ENCODE measurements at places on chromosomes 6 and 20.
A peak's percentile ranks its signal among the peaks of the same experiment; 100 is the strongest.

DNA sequence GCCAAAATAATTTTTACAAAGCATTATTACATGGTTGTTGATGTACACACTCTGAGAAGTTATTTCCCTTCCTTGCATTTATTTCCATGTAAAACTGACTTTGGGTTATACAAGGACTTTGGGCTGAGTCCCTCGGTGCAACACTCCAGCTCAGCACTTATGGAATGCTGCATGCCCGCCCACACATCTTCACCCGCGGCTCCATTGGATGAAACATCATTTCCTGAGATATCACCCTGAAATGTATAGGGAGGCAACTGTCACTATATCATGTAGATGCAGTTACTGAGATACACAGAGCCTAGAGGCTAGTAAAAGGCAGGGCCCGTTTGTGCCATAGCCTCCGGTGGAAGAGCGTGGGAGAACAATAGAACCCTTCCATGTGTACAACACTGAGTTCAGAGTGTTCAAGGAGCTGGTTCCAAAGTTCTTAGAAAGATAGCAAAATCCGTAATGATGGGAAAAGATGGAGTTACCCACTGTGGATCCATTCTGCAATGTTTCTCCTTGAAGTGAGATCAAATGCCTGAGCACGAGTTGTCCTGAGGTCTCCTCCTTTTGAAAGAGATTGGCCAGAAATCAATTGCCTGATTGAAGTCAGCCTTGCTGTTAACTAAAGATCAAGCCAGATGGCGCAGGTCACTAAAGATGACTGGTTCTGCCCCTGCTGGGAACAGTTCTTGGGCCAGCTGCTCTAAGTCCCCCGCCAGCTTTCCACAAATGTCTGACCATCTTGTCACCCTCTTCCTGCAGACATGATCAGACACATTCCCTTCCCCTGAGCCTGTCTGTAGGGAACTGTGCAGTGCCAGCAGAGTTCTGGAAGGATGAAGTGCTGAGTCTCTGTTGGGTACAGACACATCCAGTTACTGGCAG lies 100.9 kb upstream of the IYD start:
- DNase-seq, result peak; percentile 93

DNA sequence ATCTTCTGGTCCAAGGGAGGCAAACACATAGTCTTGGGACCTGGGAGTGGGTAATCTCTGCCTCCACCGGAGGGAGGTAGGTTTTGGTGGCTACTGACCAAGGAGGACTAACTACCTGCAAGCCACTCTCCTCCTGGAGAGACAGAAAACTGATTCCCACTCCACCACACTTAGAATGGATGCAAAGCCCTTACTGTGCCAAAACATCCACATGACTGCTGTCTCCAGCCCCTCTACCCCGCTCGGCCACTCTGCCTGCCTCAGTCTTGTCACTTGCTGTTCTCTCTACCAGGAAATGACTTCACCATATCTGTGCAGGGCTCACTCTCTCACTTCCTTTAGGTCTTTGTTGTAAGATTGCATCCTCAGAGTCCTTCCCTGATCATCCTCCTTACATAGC lies 129.5 kb upstream of the ARG1 start:
- no peak for DNase-seq

GRCh38 chr6:113194090-113194489 lies 663.1 kb upstream of the MARCKS start:
- no peak for DNase-seq

DNA sequence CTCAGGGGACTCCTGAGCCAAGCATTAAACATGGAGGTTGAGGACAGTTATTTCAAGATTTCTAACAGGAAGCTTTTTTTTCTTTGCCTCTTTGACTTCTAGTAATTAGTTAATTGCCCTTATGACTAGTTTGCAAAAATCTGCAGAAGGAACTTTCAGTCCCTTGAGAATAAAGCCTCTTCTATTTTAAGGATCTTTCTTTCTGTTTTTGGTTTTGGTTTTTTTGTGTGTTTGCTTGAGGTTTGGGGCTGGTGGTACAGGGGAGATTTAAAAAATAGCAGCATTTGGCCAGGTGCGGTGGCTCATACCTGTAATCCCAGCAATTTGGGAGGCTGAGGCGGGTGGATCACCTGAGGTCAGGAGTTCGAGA lies 259.3 kb downstream of the BMP7 start:
- no peak for DNase-seq

GRCh38 chr6:45664707-45665106 lies 287.0 kb upstream of the SUPT3H start:
- DNase-seq, result no peak

GRCh38 chr6:41541364-41541763 lies 4.8 kb upstream of the FOXP4 start:
- no peak for DNase-seq

DNA sequence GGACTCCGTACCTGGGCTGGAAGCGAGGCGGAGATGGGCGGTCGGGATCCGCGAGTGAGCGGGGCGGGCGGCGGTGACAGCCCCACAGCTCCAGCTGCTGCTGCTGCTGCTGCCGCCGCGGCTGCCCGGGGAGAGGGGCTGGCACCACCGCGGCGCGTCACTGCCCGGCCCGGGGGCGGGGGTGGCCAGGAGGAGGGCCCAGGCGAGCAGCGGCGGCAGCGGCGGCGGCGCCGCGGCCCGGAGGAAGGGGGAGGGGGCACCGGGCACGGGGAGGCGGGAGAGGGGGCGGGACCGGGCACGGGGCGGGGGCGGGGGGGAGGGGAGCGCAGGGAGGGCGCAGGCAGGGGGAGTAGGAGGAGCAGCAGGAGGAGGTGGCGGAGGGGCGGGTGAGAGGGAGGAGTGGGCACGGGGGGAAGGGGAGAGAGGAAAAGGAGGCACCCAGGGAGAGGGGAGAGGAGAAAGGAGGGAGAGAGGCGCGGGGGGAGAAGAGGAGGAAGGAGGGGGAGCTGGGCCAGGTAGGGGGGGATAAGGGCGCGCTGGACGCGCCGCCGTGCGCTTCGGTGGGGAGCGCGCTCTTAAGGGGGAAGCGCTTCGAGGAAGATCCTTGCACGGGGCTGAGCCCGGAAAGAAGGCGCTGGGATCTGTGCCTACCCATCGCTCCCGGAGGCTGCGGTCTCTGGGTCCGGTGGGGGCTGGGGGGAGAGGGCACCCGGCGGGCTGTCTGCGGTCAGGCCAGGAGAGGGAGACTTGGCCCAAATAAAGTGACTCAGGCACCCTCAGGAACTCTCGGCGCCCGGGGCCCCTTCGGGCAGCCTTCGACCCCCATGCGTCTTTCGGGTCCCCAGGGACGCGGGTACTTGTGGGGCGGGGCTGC lies 101.5 kb downstream of the NOL4L start:
- DNase-seq, result peak; percentile 65

- peak; percentile 91 for DNase-seq
Observed at GRCh38 chr6:138691595-138692057, 81.9 kb upstream of the CCDC28A start.

DNA sequence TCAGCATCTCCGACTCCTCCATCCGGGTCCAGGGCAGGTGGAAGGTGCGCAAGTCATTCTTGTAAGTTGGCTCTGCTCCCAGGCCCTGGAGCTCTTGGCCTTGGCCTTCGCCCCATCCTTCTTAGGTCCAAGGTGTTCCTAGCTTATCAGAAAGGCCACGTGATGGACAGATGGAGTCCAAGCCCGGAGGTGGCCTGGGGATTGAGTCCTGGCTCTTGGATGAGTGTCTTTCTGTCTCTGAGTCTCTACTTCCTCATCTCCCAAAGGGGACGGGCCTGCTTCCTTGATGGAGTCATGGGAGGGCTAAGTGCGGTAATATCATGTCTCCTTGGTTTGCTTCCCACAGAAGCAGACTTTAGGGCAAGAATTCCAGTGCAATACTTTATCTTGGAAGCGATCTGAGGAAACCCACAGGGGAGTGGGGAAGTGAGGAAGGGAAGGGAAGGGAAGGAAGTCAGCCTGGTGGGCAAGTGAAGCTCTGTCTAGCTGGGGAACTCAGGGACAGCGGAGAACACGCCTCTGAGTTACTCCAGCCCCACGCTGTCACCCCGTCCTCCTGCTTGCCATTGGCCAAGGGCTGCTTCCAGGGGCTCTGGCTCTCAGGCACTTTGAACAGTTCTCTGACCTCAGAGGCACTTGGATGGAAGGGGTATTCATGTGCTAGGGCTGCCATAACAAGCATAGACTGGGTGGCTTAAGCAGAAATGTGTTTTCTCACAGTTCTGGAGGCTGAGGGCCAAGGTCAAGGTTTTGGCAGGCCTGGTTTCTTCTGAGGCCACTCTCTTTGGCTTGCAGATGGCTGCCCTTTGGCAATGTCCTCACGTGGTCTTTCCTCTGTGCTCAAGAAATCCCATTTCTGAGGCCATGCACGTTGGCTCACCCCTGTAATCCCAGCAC lies 4.8 kb downstream of the LBP start:
- no peak for DNase-seq

- DNase-seq, result no peak
Observed at GRCh38 chr20:61464307-61465303, 212.5 kb downstream of the CDH4 start.
